ENCODE measurements at places on chromosomes 7 and 10. TPM values are rescaled to one million over a fixed set of nuclear protein-coding genes. Genes with fewer than 3 reads are reported as not detected.

PTTG1IP2 gene
- polyA plus RNA-seq: not detected

STOX1 gene
- 0.24 TPM for polyA plus RNA-seq

SFTPA1 gene
- not detected for polyA plus RNA-seq

ADGRA1 gene
- not detected for polyA plus RNA-seq

SFXN2 gene
- 6.4 TPM for polyA plus RNA-seq

PEX1 gene
- 6.2 TPM for polyA plus RNA-seq

SPDYE5 gene
- 0.24 TPM for polyA plus RNA-seq

All from IgD-negative memory B cell (primary cell).